CD4-positive, alpha-beta T cell (primary cell): ENCODE measurements at places on chromosomes 1 and 21. TPM values are rescaled to one million over a fixed set of nuclear protein-coding genes. Genes with fewer than 3 reads are reported as not detected.

DNA sequence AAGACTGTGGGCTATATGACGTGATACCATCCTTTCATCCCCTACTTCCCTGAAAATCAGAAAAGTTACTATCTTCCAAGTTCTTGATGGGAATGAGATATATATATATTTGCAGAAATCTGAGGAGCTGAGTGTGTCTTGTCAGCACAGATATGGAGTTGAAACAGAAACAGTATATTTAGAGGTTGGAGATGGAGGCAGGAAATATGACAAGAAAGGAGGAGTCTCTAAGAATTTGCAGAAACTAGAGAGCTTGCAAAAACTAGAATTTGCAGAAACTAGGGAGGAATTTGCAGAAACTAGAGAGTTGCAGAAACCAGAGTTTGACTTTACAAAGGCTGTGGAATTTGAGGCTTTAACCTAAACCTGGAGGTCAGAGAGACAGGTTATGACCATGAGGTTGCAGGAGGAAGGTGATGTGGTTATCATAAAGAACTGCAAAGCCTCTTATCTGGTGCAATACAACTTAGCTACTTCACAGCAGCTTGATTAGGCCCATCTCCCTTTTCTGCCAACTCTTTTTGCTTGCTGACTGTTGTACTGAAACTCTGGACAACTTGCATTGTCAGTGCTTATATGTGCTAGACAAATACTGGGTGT, 22.3 kb downstream of the XCL2 start:
- H3K4me3 ChIP-seq: no peak overlapping the region
- no peaks in the 10 kb centered on the region for H3K36me3 ChIP-seq
- no peak for DNase-seq
- no peaks in the 10 kb centered on the region for H3K27me3 ChIP-seq

GRCh38 chr1:95625224-95625623, 391.2 kb downstream of the RWDD3 start:
- no peak overlapping the region for H3K27ac ChIP-seq
- no peak for DNase-seq
- no peaks in the 10 kb centered on the region for H3K27me3 ChIP-seq
- H3K4me1 ChIP-seq: no peaks in the 10 kb centered on the region
- no peak overlapping the region for H3K4me3 ChIP-seq

- H3K27me3 ChIP-seq: no peaks in the 10 kb centered on the region
- no peak overlapping the region for H3K27ac ChIP-seq
- H3K4me1 ChIP-seq: peaks cover 18% of the 10 kb centered on the region
- no peak for DNase-seq
- no peak overlapping the region for H3K4me3 ChIP-seq
- H3K36me3 ChIP-seq: peaks cover 30% of the 10 kb centered on the region
Observed at GRCh38 chr1:51270751-51271150, 34.7 kb downstream of the RNF11 start.

DNA sequence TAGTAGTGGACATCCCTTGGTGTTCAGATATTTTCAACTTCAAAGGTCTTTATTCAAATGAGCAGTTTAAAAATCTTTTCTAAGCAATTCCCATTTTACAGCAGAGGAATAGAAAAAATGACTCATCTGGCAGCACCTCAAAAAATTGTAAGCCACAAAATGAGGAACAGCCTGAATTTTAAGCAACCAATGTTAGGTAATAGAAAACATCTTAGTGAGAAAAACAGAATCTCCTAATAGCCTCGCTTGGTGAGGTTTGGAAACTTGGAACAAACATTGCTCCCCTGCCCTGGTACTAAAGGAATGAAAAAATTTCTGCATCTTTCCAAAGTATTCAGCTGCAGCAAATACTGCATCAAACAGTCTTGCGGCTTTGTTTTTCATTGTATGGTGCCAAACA, 264.4 kb downstream of the NTNG1 start:
- H3K36me3 ChIP-seq: no peaks in the 10 kb centered on the region
- H3K27me3 ChIP-seq: no peaks in the 10 kb centered on the region
- DNase-seq: no peak
- H3K4me1 ChIP-seq: no peaks in the 10 kb centered on the region

GRCh38 chr1:182762536-182762935, 27.0 kb upstream of the NPL start:
- H3K4me1 ChIP-seq: no peaks in the 10 kb centered on the region
- no peak for DNase-seq
- no peak overlapping the region for H3K4me3 ChIP-seq
- H3K36me3 ChIP-seq: no peaks in the 10 kb centered on the region

- H3K27ac ChIP-seq: no peak overlapping the region
- no peaks in the 10 kb centered on the region for H3K4me1 ChIP-seq
- H3K27me3 ChIP-seq: peaks cover 7% of the 10 kb centered on the region
- DNase-seq: no peak
Observed at GRCh38 chr1:18486195-18486594, 5.5 kb downstream of the KLHDC7A start.

GRCh38 chr1:69569175-69569541, 1.4 kb downstream of the LRRC7 start:
- H3K4me3 ChIP-seq: peak overlapping the region; percentile 28
- no peak overlapping the region for H3K27ac ChIP-seq
- H3K27me3 ChIP-seq: peaks cover 37% of the 10 kb centered on the region
- no peak for DNase-seq
- H3K4me1 ChIP-seq: no peaks in the 10 kb centered on the region

GRCh38 chr21:41316200-41317062, at the start of gene FAM3B:
TSS of gene FAM3B (plus strand) at chr21:41316801. CDS start at chr21:41316880, 79 bp downstream.
- DNase-seq: no peak
- peaks cover 11% of the 10 kb centered on the region for H3K4me1 ChIP-seq
- H3K36me3 ChIP-seq: no peaks in the 10 kb centered on the region
- no peak within 1 kb of the TSS for H3K27ac ChIP-seq

DNA sequence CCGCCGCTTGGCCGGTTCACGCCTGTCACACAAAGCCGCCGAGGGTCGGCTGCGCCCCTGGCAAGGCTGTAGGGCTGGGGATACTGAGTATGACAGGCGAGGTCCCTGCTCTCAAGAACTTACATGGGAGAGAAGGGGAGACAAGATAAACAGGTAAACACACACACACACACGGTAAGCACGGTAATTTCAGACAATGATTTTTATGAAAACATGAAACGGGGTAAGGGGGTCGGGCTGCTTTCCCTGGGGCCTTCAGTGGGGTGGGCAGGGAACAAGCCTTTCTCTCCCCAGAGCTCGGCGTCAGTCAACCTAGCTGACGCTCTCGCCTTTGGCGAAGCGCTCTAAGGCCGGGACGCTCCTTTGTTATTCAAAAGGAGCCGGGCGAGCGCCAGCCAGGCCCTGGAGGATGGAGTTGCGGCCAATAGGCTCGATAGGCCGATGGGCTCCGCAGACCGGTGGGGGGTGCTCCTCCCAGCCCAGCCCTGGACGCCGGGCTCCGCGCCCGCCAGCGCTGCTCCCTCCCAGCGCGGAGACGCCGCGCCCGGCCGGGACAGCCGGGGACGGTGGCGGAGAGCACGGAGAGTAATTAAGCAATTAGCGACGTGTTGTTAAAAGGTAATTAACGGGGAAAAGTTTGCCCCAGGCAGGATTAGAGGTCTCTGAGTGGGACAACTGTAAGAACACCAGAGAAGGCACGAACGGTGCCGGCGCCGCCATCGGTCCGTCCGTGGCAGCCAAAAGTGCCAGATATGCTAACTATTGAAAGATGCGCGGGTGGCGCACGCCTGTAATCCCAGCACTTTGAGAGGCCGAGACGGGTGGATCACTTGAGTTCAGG, 950 bp upstream of the INKA2 start:
- peaks cover 30% of the 10 kb centered on the region for H3K4me1 ChIP-seq
- H3K36me3 ChIP-seq: no peaks in the 10 kb centered on the region
- peak overlapping the region; percentile 53 for H3K4me3 ChIP-seq
- peak; percentile 16 for DNase-seq
- H3K27ac ChIP-seq: no peak overlapping the region
- peaks cover 36% of the 10 kb centered on the region for H3K27me3 ChIP-seq

DNA sequence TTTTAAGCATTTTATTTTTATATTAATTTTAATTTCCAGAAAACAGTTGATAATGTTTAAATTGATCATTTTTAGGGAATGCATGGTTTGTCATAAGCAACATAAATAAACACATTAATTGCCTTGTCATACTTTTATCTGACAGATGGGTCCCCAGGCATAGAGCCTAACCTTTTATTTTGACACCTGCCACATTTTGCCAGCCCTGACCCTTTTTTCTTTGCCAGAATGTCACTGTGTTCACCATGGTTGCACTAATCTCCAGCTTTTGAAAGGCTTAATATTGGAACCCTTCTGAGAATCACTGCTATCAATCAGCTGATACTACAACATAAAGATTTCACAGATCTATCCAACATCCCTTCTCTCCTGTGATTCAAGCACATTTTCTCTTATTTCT, 56.0 kb upstream of the DPYD start:
- DNase-seq: no peak
- no peaks in the 10 kb centered on the region for H3K27me3 ChIP-seq
- no peaks in the 10 kb centered on the region for H3K36me3 ChIP-seq

DNA sequence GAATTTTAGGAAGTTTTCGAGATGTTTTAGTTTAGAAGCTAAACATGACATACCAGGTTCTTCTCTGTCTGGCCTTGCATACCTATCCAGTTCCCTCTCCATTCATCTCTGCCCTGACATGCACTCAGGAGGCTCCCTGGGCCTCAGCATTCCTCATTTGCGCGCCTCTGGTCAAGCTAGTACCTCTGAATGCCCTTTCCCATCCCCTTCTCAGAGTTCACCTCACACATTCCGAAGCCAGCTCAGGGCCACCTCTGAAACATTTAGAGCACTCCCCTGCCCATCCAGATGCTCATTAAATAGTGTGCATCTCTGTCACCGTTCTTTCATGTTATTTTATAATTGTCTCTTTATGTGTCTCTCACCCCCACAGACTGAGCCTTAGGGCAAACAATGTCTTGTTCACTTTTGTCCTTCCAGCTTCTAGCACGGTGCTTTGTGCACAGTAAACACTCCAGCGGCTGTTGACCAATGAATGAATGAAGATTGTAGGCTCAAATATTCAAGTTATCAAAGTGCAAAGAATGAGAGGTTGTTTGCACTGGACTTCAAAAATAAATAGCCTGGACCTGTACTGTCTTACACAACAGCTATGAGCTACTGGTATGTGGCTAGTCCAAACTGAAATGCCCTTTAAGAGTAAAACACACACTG, 1.2 kb upstream of the DHCR24 start:
- no peak overlapping the region for H3K4me3 ChIP-seq
- no peaks in the 10 kb centered on the region for H3K36me3 ChIP-seq
- peaks cover 2% of the 10 kb centered on the region for H3K27me3 ChIP-seq

GRCh38 chr1:14726606-14727005, 128.1 kb downstream of the KAZN start:
- no peaks in the 10 kb centered on the region for H3K36me3 ChIP-seq
- DNase-seq: no peak
- H3K4me3 ChIP-seq: no peak overlapping the region
- no peak overlapping the region for H3K27ac ChIP-seq
- H3K27me3 ChIP-seq: no peaks in the 10 kb centered on the region

DNA sequence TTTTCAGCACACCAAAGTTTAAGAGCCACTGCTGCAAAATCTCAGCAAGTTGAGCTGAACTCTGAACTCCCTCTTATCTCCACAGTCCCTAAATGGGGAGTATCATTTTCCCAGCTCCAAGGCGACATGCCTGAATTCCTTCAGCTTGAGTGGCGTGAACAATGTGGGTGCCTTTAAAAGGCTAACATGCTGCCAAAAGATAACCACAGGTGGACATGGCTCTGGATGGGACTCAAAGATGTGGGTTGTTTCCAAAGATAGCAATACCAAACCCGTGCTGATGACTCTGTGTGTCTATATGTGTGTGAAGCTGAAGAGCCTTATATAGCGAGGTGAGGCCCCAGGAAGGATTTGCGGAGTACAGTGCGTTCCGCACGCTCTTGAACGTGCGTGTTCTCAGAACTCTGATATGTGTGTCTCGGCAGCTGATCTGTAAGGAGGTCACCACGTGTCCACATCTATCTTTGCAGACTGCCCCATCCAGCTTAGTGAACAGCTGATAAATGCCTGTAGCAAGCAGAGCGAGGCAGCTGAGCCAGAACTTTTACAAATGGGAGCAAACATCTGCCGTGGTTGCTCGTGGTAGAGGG, 189.2 kb downstream of the DYRK1A start:
- no peaks in the 10 kb centered on the region for H3K27me3 ChIP-seq
- no peak for DNase-seq
- H3K27ac ChIP-seq: no peak overlapping the region
- H3K36me3 ChIP-seq: no peaks in the 10 kb centered on the region
- no peak overlapping the region for H3K4me3 ChIP-seq

DNA sequence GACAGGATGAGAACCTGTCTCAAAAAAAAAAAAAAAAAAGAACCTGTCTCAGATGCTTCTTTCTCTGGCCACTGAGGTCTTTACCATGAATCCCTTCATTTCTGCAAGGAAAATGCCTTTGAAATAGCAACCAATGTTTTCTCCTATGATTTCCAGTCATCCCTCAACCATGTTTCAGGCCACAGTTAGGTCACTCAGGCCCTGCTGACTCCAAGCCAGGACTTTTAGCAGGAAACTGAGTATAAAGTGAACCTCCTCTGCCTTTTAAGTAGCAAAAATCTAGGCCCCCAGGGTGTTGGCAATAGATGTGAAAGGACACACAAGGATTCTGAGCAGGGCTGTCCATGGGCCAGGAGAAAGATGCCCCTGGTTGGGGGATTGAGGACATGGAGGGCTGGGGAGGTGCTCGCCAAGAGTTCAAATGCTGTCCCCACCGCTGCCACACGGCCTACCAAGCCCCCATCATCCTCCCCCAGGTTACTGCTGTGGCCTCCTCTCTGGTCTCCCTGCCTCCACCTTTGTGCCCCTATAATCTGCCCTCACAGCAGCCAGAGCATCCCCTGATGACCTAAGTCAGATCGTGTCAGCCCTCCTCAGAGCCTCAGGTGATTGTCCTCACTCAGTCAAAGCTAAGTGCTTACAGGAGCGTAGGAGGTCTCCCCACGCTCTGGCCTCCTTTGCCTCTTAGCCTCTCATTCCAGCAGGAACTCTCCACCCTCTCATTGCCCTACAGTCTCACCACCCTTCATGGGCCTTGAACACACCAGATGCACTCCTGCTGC, 54.6 kb downstream of the MATN1 start:
- no peaks in the 10 kb centered on the region for H3K4me1 ChIP-seq
- H3K27ac ChIP-seq: no peak overlapping the region
- no peaks in the 10 kb centered on the region for H3K36me3 ChIP-seq
- peaks cover 5% of the 10 kb centered on the region for H3K27me3 ChIP-seq
- no peak for DNase-seq

DNA sequence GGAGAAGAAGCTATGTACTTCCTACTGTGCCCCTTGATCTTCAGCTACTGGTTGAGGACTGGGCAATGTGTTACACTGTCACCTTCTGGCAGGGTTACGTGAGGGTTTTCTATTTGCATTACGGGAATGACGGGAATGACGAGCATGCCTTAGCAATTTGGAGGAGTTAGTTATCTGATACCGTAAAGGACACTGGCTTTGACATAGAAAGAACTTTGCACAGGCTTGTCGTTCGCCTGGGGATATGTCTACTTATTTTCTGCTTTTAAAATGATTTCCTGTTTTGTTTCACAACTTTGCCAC, 19.8 kb upstream of the ACBD6 start:
- H3K27ac ChIP-seq: no peak overlapping the region
- H3K27me3 ChIP-seq: no peaks in the 10 kb centered on the region
- H3K4me1 ChIP-seq: no peaks in the 10 kb centered on the region
- H3K4me3 ChIP-seq: no peak overlapping the region
- no peaks in the 10 kb centered on the region for H3K36me3 ChIP-seq

Gene KCNA3
- 112 TPM for total RNA-seq

Gene SERTAD4
- not detected for total RNA-seq

Gene PTGER3
- not detected for total RNA-seq

Gene OSCP1
- 2.4 TPM for total RNA-seq

Gene KCNQ4
- total RNA-seq: 0.30 TPM

Gene RGS7
- not detected for total RNA-seq

Gene OR2T11
- not detected for total RNA-seq

Gene KCNJ9
- total RNA-seq: not detected

Gene TMEM54
- total RNA-seq: not detected
